ENCODE measurements at places on chromosomes 4 and X.

DNA sequence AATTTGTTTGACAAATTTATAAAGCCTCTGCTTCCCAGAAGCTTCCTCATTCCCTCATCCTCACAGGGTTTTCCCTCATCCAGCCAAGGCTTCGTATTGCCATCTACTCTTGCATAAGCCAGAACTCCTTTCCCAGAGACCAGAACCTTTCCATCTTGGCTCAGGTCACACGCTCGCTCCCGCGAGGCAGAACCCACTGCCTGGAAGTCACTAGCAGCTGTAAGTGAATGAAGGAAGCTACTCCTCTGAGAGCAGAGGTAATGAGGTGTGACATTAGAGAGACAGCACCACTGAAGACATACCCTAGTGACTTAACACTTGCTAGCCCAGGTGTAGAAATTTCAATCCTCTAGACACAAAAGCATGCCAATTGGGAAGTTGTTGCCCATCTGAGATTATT lies 52.5 kb downstream of the LHFPL1 start:
- no peak for DNase-seq

GRCh38 chrX:23317799-23318724 lies 16.6 kb upstream of the PTCHD1 start:
- DNase-seq: no peak

- no peak for DNase-seq
Measured at GRCh38 chr4:7426525-7427171, 8.1 kb downstream of the PSAPL1 start.

GRCh38 chr4:38163216-38164006 lies 203.2 kb downstream of the PTTG2 start:
- DNase-seq: no peak

DNA sequence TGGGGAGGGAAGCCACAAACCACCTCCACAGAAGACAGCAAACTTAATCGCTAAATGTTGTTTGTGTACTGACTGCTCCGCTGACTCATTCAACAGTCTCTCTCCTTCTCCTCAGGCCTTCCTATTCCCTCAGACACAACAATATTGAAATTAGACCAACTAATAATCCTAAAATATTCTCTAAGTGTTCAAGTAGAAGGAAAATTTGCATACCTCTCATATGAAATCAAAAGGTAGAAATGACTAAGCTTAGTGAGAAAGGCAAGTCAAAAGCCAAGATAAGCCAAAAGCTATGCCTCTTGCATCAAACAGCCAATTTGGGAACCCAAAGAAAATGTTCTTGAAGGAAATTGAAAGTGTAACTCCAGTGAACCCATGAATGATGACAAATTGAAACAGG lies 75.7 kb upstream of the ARHGAP24 start:
- no peak for DNase-seq
